ENCODE measurements at places on chromosomes 7 and 10.

DNA sequence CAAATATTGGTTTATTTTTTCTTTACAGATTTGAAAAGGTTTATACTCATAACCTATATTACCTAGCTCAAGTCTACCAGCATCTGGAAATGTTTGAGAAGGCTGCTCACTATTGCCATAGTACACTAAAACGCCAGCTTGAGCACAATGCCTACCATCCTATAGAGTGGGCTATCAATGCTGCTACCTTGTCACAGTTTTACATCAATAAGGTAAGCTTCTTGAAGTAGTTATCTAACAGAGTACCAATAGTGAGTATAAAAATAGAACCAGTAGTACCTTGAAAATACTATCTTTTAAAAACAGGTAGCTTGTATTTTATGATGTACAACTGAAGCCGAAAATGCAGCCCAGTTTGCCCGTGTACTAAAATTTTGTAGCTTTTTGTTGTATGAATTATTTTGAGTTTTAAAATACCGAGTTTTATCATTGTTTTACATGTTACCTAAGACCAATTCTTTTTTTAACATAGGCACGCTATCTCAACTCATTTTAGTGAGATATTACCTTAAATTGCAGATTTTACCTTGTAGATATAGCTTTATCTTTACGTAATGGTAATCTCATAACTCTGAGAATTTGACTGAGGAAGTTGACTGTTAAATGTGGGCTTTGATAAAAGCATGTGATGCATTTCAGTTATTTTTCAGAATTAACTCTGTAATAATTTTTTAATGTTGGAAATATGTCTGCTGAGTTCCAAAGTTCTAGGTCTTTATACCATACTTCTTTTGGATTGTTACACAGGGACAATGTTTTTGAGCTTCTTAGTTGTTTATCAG is 17.3 kb downstream of the KIFBP start:
- DNase-seq: no peak

DNA sequence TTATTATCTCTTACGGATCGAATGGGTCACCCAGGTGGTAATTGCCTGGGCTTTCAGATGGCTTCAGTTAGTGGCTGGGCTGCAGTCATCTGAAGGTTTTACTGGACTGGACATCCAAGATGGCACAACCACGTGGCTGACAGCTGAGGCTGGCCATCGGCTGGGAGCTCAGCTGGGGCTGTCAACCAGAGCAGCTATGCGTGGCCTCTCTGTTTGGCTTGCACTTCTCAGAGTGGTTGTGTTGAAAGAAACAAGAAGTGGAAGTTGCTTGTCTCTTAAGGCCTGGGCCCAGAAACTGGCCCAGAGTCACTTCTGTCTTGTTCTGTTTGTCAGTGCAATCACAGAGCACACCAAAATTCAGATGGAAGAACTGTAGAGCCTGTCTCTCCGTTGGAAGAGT is 5.7 kb upstream of the GDI2 start:
- DNase-seq: no peak

GRCh38 chr10:1454428-1454827 is 282.9 kb downstream of the ADARB2 start:
- DNase-seq: no peak

- DNase-seq: no peak
Measured at GRCh38 chr10:119208553-119208940, 1.2 kb downstream of the GRK5 start.

DNA sequence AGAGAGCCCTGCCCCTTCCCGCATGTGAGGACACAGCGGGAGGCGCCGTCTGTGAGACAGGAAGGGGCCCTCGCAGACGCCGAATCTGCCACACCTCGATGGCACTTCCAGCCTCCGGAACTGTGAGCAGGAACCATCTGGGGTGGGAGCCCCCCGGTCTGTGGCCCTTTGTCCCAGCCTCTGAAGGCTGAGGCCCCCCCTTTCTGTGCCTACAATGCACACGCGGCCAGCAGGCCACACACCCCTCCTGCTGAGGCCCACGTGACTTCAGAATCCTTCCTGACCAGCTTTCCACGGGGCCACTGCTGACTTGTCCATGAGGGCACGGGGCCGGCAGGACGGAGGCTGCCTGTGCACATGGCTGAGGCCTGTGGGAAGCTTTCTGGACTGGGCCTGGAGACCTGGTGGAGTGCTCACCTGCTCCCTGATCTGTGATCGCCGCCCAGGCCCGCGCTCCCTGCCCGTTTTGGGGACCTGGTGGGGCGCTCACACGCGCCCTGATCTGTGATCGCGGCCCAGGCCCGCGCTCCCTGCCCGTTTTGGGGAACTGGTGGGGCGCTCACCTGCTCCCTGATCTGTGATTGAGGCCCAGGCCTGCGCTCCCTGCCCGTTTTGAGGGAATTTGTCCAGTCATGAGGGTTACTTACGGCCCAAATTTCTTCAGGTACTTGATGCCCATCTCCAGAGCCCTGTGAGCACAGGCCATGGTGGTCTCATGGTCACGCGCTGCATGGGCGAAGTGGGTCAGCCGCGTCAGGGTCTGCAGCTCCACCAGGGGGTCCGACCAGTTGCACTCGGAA is 34.3 kb downstream of the CFAP46 start:
- DNase-seq: no peak

GRCh38 chr7:112579388-112579787 is 98.6 kb downstream of the LSMEM1 start:
- no peak for DNase-seq

DNA sequence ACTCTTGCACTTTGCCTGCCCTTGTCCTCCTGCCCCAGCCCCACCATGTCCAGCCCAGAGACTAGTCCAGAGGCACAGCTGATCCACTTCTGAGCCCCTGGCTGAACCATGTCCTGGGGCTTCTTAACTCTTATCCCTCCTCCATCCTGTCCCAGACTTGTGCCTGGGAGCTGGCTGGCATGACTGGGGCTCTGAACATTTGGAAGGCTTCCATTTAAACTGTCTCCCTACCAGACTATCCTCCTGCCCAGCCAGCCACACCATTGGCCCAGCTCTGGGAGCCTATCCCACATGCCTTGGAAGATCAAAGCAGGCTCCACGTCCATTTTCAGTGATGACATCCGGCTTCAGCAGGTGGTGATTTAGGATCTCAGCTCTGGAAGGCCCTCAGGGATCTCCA is 57.4 kb downstream of the FAM241B start:
- no peak for DNase-seq

GRCh38 chr10:9311702-9312499 is 1257.4 kb downstream of the GATA3 start:
- DNase-seq: no peak

DNA sequence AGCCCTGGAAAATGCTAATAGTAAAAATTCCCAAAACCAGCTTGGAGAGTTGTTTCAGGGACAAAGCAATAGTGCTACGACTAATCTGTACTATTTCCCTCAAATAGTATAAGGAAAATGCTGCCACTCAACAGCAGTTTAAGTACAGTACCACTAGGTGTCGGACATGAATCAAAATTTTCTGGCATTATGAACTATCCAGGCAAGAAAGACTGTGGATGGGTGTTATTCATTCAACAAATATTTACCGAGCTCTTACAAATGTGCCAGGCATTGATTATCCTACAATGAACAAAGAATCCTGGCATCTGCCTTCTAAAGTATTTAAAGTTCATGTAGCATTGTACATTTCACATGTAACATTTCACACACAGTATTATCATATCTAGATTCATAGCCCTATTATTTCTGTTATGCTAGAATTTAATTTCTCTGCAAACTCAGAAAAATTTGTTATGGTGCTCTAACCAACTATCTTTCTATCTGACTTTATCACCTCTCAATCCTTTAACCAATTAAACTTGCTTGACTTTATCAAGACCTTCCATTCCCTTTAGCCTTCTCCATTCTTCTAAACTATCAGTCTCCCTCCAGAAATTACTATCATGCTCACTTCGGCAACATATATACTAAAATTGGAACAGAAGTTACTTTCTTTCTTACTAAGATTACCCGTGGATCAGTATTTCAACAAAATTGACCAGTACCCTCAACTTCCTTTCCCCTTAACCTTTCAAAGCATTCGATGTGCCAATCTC is 80.6 kb downstream of the ARHGAP21 start:
- no peak for DNase-seq

- DNase-seq: no peak
Measured at GRCh38 chr7:29839921-29840320, 33.6 kb downstream of the WIPF3 start.

GRCh38 chr10:1472178-1472958 is 265.0 kb downstream of the ADARB2 start:
- no peak for DNase-seq

- DNase-seq: no peak
Measured at GRCh38 chr7:128405471-128406313, 4.1 kb downstream of the IMPDH1 start.

Data from cortex of kidney (tissue), 1 donor.